ENCODE measurements at places on chromosomes 1 and 21.

DNA sequence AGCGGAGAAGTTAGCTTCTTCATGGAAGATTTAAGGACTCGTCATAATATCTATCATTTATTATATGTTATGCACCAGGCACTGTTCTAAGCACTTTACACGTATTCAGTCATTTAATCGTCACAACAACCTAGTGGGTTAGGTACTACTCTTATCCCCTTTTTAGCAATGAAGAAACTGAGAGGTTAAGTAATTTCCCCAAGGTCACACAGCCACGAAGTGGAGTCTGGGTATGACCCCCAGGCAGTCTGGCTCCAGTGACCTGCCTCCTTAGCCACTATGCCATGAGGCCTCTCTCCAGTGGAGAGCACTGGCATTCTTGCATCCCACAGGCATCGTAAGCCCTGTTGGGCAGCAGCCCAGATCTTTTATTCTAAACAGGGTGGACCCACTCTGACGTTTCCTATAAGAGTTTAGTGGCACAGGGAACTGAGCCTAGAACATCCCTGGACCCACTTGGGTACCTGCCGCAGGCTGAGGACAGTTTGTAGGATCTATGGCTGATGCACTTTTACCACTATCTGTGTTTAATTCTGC lies 123.0 kb downstream of the NAV1 start:
- DNase-seq: no peak

DNA sequence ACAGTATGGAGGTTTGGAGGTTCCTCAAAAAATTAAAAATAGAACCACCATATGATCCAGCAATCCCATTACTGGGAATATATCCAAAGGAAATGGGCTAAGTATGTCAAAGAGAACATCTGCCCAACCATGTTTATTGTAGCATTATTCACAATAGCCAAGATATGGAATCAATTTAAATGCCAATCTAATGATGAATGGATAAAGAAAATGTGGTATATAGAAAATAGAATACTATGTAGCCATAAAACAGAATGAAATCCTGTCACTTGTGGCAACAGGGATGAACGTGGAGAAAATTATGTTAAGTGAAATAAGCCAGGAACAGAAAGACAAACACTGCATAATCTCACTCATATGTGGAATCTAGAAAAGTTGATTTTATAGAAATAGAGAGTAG lies 201.7 kb upstream of the AJAP1 start:
- no peak for DNase-seq

- DNase-seq: no peak
Observed at GRCh38 chr1:208160259-208160819, 83.8 kb downstream of the PLXNA2 start.

DNA sequence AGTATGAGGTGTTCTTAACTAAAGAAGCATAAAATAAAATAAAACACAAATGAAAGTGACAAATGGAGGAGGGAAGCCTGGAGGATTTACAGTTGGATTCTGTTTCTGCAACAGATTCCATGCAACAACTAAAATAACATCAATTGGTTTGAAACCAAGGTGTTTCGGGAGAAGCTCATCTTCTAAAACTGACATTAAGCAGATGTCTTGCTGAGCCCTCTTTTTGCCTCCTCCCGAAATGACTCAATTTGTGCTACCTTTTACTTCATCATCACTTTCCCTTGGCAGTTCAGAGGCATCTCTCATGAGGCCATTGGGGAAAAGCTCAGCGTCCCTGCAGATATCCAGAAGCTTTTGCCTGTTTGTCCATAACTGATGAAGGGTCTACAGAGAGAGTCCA lies 121.6 kb upstream of the ADAR start:
- no peak for DNase-seq

DNA sequence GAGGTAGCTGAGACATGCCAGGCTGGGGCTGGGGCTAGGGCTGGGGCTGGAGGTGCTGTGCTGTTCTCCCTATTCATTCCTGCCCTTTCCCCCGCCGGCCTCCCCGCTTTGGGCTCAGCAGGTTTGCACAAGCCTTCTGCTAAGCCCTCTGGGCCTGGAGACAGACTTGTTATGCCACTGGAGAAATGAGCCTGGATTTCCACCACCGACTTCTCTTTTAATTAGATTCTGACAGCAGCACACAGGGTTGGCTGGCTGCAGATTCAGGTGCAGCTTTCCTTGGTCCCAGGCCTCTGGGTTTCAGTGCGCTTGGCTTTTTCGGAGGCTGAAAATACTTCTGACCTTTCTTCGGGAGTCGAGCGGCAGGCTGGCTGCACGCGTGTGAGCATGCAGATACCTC lies 71.5 kb upstream of the ACTL8 start:
- no peak for DNase-seq

DNA sequence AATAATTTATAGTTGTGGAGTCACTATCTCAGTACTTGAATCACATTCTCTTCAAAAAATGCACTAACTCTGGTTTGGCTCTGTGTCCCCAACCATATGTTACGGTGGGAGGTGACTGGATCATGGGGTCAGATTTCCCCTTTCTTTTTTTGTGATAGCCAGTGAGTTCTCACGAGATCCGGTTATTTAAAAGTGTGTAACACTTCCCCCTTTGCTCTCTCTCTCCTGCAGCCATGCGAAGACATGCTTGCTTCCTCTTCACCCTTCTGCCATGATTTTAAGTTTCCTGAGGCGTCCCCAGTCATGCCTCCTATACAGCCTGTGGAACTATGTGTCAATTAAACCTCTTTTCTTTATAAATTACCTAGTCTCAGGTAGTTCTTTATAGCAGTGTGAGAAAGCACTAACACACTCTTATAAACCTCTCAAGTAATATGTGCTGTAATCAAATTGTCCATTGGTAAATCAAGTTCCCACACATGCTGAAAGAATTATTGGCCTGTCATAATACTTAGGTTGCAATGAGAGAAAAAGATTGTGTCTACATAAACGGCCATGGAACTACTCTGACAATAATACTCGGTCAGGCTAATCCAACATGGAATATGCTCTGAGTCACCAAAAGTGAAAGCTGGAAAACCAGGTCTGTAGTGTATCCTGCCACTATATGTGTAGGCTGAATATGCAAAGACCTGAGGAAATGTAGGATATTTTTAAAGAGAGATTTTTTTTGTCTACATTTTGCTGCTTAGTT lies 107.5 kb downstream of the SLC44A5 start:
- no peak for DNase-seq

- no peak for DNase-seq
Observed at GRCh38 chr1:155973723-155974122, 4.6 kb downstream of the ARHGEF2 start.

GRCh38 chr1:30405631-30406212 lies 317.7 kb downstream of the MATN1 start:
- DNase-seq: no peak

DNA sequence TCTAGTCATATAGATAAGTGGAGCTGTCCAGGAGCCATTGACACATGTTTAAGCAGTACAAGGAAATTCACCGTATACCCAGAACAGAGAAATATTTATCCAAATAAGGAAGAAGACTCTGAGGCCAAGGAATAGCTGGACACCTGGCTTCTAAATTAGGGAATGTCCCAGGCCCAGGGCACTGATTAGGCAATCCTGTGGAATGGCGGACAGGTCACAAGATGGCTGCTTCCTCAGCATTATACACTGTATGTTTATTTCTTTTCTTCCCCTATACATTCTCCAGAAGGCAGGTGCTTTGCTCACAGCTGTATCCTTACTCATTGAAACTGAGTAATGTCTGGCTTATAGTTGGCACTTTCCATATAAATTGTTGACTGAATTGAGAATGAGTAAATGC lies 59.4 kb downstream of the ST6GALNAC3 start:
- DNase-seq: no peak

DNA sequence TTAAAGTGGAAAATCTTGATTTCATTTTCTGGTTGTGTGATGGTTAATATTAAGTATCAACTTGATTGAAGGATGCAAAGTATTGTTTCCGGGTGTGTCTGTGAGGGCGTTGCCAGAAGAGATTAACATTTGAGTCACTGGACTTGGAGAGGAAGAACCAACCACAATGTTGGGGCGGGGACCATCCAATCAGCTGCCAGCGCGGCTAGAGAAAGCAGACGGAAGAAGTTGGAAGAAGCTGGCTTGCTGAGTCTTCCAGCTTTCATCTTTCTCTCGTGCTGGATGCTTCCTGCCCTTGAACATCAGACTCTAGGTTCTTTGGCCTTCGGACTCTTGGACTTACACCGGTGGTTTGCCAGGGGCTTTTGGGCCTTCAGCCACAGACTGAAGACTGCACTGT lies 832.6 kb upstream of the TMPRSS15 start:
- no peak for DNase-seq

DNA sequence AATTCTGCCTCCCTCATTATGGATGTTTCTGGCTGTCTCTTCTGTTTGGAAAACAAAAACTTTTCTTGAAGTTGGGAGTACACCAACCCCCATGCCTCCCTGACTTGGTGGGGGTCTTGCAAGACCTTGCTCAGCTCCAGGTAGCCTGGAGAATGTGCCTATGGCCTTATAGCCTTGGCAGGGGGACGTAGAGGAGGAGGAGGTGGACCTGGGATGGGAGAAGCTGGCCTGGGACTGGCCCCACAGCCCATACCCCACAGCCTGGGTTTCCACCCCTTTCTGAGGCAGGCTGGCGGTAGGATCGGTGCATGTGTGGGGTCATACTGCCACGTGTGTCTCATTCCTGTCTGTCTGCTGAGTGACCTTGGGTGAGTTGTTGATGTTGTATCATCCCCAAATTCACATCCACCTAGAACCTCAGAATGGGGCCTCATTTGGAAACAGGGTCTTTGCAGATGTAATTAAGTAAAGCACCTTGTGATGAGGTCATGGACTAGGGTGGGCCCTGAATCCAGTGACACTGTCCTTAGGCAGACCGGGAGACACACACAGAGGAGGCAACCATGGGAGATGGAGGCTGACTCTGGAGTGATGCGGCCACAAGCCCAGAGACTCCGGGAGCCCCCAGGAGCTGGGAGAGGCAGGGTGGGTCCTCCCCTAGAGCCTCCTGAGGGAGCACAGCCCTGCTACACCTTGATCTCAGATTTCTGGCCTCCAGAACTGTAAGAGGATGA lies 18.5 kb downstream of the OBSCN start:
- no peak for DNase-seq

DNA sequence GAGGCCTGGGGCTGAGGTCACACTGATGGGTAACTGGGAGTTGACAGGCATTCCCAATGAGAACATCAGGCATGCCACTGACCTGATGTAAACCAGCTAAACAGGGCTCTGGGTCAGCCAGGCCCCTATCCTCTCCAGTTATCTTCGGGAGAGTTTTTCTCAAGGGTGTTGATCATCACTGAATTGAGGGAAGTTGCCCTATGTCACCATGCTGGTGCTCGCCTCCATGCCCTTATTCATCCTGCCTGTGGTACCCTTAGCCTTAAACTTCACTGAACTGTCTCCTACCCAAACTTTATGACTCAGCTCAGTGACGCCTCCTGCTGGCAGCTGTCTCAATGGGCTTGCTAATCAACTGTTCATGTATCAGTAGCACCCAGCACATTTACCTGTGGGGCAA lies 80.7 kb upstream of the TNR start:
- DNase-seq: no peak

DNA sequence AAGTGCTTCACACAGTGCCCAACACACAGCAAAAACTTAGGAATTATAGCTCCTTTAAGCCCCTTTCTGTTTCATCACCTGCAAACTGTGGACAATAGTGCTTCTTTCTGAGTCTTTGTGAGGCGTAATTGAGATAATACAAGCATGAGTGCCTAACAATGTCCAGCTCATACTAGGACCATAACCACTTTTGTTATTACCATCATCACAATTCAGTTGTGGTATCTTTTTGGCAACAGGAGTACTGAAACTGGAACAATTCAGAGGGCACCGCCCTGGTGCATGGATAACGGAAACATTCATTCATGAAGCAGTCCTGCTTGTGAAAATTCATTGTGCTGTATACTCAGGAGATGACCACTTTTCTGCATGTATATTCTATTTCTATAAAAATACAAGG lies 18.2 kb downstream of the DNAJC11 start:
- no peak for DNase-seq

- no peak for DNase-seq
Observed at GRCh38 chr1:44646261-44647110, 27.8 kb downstream of the TMEM53 start.

DNA sequence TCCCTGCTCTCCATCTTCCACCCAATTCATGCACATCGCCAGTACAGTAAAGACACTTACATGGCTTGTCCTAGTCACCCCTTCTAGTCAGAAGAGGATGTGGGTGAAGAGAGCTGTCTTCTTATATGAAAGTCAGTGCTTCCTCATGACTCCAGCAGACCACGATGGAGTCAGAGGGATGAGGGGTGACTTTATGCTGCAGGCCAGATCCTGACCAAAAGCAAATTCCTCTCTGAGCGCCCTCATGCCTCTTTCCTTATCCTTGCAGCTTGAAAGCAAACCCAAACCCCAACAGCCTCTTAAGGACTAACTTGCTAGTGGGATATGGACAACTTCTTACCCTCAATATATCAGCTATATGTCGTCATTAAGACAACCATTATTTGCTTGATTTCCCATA lies 348.2 kb upstream of the DUSP10 start:
- no peak for DNase-seq

DNA sequence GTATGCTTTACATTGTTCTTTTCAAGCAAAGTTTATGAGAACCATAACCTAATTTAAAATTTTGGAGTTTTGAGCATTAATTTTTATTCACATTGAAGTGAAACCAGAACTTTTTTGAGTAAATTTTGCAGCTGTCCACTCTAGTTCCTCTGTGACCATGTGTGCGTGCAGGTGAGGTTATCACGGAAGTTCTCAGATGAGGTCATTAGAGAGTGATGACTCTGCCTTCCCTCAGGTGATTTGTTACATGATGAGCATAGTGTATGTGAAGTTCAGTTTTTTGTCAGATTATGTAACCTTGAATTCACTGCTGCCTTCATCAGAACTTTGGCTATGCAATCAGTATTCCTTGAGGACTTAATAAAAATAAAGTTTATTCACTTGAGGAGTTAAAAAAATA lies 828.2 kb downstream of the ADGRL2 start:
- no peak for DNase-seq

GRCh38 chr1:176820391-176821031 lies 344.0 kb downstream of the ASTN1 start:
- DNase-seq: no peak

DNA sequence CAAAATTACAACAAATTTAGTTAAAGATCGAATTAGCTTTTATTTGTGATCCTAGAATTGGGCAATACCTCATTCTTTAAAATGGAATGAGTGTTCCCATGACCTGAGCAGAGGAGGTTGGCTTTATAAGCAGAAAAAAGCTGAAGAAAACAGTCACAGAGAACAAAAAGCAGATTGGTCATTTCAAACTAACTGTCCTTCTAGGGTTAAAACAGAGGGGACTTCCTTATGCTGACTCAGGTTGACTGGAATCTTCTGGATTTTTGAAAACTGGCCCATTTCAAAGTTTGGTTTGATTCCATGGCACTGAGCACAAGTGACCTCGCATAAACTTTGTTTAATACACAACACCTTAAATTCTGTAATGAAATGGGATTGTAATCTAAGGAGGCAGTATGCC lies 17.6 kb downstream of the NFASC start:
- DNase-seq: no peak

DNA sequence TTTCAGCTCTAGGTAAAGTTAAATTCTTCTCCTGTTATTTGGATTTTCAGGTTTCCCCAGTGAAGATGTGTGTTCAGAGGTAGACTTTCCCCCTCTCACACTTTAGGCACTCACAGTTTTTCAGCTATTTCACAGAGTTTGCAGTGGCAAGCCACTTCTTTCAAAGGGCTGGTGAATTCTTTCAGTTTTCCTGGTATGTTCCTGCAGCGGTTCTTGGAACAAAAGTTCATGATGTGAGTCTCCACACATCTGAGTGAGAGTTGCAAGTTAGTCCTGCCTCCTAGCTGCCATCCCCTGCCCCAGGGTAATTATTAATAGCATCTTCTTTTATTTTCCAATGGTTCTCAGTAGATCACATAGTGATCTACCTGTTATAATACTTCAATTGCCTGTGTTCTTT lies 27.3 kb upstream of the CD84 start:
- DNase-seq: no peak
